ENCODE measurements at places on chromosomes 6 and 20.
A peak's percentile ranks its signal among the peaks of the same experiment; 100 is the strongest.

GRCh38 chr20:63060057-63060991 lies 53.6 kb upstream of the BHLHE23 start:
- DNase-seq: peak; percentile 18

DNA sequence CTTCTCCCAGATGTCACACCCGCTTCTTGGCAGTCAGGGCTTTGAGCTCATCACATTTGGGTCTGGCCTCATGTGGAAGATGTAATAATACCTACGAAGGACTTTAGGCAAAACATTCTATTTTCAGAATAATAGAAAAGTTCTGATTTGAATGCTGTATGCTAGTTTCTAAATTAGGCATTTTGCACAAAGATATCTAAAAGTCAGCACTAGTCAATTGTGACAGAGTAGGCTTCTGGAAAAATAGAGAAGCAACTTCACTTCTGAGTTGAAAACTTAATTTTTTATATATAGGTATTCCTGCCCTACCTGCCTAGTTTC lies 38.3 kb upstream of the CD2AP start:
- DNase-seq: no peak

GRCh38 chr20:58585753-58586540 lies 65.1 kb upstream of the STX16 start:
- DNase-seq: peak; percentile 22

DNA sequence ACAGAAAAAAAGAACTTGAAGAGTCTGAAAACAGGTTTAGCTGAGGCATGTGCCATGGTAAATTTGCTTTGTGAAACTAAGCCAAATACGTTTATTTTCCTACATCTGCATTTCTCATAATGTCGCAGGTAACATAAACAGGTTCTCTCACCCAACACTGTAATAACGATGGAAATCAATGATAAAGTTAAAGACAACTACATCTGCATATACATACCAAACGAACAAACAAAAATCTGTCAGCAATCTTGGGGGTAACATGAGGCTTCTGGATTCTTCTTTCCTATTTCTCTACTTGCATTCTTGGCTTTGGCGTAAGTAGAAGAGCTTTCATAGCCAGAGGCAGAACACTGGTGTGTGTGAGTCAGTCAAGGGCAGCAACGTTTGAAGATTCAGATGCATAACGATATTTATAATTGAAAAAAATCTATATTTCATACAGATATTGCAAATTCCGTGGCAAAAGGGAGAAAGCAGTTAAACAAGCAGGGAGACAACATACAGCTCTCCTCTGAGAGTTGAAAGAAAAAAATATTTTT lies 195.1 kb downstream of the EDN1 start:
- no peak for DNase-seq

- peak; percentile 15 for DNase-seq
These were observed 15.2 kb downstream of the CTCFL start for GRCh38 chr20:57509665-57510237.
